Hematopoietic multipotent progenitor cell treated with erythropoietin and hydrocortisone succinate and interleukin-3 and kit ligand, for 4 days (in vitro differentiated cells): ENCODE measurements at places on chromosomes 1 and 21.

GRCh38 chr1:153364766-153365666 lies 7.4 kb downstream of the S100A9 start:
- DNase-seq: no peak

DNA sequence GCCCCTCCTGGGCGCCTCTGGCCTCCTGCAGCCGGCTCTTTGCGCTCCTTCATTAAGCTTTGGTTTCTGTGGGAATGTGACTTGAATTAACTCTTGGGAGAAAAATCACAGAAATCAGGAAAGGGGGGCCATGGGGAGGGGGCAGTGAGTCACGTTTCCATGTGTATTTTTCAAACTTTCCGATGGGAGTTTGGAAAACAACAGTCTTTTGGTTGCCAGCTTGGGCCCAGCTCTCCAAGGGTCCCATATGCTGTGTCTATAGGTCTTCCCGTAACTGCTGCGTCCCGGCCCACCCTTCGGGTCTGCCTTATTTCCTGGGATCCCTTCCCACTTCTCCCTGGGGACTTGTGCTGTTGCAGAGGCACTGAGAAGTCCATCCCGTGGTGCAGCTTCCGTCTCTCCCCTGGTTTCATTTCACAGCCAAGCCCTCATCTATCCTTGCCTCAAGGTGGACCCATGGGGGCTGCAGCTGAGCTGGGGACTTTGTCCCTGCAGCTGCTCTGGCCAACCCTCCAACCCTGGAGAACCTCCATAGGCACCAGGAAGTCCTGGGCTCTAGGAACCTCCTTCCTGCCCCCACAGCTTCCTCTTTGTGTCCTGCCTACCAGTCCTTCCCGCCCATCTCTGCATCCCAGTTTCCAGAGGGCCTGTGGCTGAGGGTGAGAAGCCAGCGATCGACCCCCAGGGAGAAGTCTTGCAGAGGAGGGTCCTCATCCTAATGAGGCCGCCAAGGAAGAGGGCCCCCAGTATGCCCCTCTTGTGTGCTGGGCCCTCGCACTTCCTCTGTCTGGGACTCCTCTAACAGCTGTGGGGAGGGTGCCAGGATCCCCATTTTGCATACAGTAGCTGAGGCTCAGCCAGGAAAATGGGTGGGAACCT lies 11.6 kb upstream of the LMNA start:
- peak; percentile 40 for DNase-seq

DNA sequence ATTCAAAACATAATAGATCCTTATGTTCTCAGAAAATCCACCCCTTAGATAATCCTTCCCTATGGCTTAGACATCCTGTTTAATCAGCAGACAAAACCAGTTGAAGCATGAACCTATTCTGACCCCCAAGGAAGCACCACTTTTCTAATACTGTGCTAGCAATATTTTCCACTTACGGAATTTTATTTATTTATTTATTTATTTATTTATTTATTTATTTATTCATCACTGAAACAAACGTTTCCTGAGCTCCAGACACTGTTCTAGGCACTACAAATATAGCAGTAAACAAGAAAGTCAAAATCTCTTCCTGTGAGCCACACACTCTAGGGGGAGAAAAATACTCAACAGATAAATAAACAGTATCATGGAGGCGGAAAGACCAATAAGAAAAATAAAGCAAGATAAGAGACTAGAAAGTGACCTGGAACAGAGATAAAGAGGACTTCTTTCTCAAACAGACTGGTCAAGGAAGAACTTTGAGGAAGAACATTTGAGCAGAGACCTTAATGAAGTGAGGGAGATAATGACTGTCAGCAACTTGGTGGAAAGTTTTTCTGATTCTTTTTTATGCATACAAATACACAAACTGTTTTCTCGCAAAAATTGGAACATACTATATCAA lies 145.5 kb upstream of the POGK start:
- DNase-seq: peak; percentile 5

GRCh38 chr1:91883470-91883869 lies 2.5 kb downstream of the TGFBR3 start:
- DNase-seq: peak; percentile 68

GRCh38 chr1:229674042-229674441 lies 48.0 kb downstream of the URB2 start:
- DNase-seq: no peak

DNA sequence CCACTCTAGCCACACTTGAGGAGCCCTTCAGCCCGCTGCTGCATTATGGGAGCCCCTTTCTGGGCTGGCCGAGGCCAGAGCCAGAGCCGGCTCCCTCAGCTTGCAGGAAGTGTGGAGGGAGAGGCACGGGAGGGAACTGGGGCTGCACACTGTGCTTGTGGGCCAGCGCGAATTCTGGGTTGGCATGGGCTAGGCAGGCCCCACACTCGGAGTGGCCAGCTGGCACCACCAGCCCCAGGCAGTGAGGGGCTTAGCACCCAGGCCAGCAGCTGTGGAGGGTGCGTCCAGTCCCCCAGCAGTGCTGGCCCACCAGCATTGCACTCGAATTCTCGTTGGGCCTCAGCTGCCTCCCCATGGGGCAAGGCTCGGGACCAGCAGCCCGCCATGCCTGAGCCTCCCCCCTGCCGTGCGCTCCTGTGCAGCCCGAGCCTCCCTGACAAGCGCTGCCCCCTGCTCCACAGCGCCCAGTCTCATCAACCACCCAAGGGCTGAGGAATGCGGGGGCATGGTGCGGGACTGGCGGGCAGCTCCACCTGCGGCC lies 785.9 kb upstream of the TPTE start:
- DNase-seq: no peak

DNA sequence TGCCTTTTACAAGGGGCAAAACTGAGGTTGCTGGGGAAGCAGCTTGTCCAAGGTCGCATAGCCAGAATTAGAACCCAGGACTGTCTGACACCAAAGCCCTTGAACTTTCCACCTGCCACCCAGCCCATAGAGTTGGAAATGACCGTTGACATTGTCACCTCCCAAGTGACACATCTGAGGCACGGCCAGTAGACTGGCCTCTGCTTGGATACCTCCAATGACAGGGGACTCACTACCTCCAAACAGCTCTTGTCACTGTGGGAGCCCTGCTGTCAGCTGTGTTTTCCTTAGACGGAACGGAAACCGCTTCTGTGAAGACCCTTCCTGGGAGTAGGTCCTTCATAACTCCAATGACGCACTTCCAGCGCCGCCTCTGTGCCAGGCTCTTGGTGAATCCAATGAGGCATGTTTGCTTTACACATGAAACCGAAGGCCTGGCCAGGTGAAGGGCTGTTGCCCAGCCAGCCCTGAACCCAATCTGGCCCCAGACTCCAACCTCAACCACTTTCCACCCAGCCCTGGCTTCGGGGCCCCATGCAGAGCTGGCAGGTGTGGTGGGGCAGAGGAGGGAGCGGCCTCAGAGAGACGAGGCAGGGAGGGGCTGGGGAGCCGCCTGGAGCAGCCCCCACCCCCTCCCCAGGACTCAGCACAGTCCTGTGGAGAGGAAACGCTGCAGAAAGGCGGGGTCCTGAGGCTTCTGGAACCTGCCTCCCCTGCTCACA lies 109.2 kb upstream of the IFFO2 start:
- DNase-seq: no peak

DNA sequence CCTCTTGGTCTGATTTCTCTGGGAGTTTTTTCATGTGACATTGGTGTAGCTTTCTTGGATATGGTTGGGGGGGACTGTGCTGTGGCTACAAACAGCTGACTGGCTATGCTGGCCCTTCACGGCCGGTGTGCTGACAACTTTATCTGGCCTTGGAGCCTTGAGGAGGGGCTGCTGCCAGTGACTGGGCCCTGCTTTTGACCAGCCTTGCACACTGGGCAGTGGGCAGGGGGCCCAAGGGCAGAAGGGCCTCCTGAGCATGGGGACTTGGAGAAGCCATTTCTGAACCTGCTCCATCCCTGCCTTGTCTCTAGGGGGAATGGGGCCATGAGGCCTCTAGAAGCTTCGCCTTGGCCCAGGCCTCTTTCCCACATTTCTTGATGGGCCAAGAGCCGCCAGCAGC lies 139.6 kb downstream of the CAMTA1 start:
- DNase-seq: no peak

GRCh38 chr1:33576821-33577599 lies 104.6 kb downstream of the ZSCAN20 start:
- DNase-seq: no peak
